Stimulated activated CD4-positive, alpha-beta T cell treated with anti-CD3 and anti-CD28 coated beads, Interleukin-2, amount 100 ng/mL, for 24 hours (primary cell): ENCODE measurements at places on chromosomes 1 and 21.

DNA sequence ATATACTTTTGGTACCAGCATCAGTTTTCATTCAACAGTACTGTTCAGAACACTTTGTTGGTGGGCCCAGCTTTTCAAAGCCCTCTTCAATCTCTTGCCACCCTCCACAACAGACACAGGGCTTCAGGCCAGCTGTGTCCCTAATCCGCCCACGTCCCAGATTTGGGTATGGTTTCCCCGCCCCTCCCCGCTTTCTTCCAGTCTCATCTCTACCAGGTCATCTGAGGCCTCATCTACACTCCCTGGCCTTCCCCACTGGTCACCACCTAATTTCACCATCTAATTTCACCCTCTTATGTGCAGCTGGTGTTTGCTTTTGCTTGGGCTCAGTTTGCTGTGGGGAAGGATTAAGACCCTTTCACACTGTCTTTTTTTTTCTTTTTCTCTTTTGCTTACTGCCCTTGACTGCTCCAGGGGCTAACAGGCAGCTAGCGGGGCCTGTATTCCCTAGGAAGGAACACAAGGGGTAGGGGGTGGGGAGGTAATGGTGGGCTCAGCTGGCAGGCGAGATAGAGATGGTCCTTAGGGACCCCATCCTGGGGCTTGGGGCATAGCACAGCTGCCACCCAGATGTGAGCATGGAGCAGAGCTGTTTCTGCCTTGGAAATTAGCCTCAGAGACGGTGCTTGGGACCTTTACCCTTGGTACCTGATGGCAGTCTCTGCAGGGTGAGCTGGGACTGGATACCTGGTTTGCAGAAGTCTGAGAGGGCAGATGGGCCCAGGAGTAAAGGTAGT, 3.8 kb upstream of the EPB41 start:
- DNase-seq = no peak

DNA sequence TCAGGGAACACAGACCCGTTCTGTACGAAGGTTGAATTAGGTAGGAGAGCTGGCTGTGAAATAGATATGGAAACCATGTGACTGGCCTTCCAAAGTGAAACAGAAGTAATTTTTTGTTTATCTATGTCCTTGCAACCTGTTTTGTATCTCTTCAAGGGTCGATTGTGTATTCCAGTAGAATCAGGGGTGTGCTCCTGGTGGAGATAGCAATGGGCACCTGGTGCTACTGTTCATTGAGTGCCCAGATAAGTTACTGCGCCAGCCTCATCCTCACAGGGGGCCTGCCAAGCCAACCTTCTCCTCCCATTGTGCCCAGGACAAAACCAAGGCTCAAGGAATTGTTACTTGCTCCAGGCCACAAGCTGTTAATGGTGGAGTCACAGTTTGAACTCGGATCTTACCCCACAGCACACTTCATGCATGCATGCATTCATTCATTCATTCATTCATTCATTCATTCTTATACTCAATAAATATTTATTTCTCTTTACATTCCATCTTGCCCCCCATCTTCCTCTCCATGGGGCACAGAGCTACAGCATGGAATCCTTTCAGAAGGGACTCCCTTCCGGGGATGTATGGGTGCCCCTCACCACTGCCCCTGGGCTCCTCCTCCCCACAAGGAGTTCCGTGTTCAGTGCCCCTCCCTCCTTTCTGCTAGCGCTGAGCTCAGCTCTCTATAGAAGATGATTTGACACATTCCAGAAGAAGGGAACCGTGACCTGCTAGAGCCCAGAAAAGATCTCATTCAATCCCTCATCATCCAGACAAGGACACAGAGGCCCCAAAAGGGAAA, 24.0 kb downstream of the ADORA1 start:
- no peak for DNase-seq

DNA sequence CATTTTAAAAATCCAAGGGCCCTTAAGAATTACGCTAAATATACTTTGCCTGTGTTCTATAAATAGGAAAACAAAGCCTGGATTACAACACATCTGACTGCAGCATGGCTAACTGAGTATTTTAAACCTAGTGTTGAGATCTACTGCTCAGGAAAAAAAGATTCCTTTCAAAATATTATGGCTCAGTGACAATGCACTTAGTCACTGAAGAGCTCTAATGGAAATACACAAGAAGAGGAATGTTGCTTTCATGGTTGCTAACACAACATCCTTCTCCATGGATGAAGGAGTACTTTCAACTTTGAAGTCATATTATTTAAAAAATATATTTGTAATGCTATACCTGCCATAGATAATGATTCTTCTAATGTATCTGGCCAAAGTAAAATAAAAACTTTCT, 248.3 kb upstream of the NEGR1 start:
- DNase-seq = no peak

DNA sequence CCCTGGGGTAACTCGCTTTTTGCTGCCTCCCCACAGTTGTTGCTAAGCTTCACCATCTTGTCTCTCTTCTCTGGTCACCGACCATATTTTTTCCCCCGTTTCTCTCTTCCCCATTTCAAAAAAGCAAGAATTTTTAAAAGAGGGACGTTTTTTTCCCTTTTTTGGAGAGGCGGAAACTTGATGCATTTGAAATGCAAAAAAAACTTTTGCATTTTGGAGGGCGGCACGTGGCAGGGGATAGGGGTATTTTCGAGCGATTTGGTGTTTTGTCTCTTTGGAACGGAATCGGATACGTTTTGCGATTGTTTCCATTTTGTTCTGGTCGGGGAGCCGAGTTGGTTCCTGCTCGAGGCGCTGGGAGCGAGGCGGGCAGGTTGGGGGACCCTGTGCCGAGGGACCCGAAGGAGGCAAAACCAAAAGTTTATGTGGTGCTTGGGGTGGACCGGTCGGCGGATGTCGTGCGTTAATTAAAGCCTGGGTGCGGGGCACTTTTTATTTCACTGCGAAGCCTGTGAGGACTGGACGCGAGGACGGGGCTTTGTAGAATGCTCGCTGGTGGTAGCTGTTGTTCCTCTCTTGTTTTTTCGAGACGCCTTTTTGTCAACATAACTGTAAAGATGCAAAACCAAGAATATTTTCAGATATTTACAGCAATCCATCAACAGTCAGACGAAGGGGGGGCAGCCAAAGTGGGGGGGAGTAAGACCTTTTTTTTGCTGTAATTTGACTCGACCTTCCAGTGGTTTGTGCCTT, 884 bp downstream of the H3-3A start:
- peak; percentile 46 for DNase-seq

GRCh38 chr1:26516987-26517765, 12.4 kb upstream of the RPS6KA1 start:
- no peak for DNase-seq

DNA sequence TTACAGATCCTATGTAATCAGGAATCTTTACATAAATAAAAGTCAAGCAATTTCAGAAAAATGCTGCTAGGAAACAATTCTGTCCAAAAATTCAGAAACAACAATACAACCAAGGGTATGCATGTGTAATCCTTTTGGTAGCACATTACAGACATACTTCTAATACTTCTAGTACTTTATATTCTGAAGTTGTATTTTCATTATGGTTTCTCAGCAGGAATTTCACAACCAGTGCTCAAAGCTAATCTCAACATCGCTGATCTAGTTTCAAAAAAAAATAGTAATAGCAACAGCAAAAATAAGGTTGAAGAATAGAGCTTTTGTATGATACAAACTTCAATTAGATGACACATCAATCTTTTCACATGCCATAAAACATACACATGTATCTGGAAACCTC, 545.2 kb downstream of the LTN1 start:
- DNase-seq = no peak

DNA sequence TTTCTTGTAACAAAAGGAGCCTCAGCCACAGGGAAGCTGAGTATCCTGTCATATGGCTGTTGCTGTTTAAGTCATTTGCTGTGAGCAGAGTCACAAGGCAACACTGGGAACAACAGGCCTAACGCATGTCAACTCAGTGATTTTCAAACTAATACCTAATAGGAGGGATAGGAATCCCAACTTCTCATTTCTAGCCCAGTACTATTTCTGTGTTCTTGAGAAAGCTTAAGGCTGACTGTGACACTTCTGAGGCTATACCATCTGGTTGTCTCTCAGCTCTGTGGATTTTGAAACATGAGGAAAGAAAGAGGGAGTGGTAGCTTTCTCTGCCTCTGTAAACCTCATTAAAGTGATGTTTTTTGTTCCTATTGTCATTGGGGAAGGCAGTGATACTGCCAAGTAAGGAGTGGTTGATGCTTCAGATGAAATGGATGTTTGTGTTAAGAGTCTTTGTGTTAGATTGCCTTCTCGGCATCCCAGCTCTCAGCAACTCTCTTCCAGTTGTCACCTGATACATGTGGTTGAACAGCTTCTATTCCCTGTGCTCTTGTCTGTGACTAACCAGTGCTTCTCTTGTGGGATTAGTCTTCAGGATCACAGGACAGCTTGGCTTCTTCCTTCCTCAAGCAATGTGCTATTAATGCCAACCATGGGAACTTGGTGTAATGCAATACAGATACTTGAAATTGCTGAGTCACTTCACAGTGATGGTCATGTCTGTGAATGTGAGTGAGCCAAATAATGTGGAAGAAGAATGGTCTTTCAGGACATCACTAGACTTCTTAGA, 166.8 kb upstream of the IVNS1ABP start:
- DNase-seq = no peak

GRCh38 chr1:221945669-221946068, 203.8 kb upstream of the DUSP10 start:
- DNase-seq = no peak

DNA sequence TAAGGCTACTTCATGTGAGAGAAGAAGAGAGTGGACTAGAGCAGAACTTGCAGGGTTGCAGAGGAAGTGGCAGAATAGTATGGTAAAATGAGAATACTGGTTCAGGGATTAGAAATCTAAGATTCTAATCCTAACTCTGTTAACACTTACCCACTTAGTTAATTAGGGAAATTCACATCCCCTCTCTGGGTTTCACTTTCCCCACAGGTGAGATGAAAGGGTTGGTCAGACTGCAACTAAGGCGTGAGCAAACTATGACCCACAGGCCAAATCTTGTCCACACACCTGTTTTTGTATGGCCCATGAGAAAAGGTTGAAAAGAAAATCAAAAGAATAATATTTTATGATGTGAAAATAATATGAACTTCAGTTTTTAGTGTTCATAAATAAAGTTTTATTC, 117.5 kb downstream of the MACF1 start:
- no peak for DNase-seq

DNA sequence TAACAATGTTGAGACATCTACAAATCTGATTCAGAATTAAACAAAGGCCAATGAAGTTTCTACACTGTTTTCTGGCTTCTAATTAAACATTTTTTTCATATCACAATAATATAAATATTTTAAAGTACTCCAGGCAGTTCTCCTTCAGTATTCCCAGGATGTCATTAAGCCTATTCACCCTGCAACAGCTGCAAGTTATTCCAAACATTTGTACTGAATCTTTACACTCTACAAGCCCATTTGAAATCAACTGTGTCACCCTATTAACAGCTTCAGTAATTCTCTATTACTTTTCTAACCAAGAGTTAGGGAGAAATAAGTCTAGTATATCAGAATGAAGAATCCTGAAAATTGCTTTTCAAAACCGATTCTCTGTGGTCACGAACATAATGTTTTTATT, 124.6 kb downstream of the OLFML2B start:
- no peak for DNase-seq

GRCh38 chr1:37537378-37537777, 16.7 kb downstream of the SNIP1 start:
- DNase-seq = no peak

GRCh38 chr1:46603481-46603857, 599 bp downstream of the MKNK1 start:
- DNase-seq = no peak

DNA sequence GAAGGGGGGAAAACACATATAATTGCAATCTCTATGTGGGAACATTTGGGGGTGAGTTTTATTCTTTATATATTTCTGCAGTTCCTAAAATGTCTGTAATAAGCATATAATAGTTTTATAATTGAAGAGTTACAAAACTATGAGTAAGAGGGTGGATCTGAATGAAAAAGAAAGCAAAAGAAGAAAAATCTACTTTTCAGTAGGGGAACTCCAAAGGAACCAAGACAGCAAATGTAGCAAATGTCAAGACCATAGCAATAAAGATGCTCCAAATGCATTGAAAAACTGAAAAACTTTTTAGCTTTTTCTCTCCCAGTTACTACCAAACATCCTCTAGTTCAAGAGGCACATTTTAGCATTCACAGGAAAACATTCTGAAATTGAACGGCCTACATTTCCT, 434.8 kb downstream of the LMO4 start:
- DNase-seq = no peak

GRCh38 chr1:228986093-228986904, 251.0 kb downstream of the RHOU start:
- no peak for DNase-seq

DNA sequence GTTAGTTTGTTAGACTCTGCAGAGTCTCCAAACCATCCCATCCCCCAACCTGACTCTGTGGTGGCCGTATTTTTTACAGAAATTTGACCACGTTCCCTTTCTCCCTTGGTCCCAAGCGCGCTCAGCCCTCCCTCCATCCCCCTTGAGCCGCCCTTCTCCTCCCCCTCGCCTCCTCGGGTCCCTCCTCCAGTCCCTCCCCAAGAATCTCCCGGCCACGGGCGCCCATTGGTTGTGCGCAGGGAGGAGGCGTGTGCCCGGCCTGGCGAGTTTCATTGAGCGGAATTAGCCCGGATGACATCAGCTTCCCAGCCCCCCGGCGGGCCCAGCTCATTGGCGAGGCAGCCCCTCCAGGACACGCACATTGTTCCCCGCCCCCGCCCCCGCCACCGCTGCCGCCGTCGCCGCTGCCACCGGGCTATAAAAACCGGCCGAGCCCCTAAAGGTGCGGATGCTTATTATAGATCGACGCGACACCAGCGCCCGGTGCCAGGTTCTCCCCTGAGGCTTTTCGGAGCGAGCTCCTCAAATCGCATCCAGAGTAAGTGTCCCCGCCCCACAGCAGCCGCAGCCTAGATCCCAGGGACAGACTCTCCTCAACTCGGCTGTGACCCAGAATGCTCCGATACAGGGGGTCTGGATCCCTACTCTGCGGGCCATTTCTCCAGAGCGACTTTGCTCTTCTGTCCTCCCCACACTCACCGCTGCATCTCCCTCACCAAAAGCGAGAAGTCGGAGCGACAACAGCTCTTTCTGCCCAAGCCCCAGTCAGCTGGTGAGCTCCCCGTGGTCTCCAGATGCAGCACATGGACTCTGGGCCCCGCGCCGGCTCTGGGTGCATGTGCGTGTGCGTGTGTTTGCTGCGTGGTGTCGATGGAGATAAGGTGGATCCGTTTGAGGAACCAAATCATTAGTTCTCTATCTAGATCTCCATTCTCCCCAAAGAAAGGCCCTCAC, at the start of gene OLIG2:
TSS of gene OLIG2 (plus strand) at position 447 of the 954 bp plus-strand sequence. CDS start 928 bp downstream, outside the sequence.
- no peak for DNase-seq
